LoVo (cell line): ENCODE measurements at places on chromosomes 11 and 22.

DNA sequence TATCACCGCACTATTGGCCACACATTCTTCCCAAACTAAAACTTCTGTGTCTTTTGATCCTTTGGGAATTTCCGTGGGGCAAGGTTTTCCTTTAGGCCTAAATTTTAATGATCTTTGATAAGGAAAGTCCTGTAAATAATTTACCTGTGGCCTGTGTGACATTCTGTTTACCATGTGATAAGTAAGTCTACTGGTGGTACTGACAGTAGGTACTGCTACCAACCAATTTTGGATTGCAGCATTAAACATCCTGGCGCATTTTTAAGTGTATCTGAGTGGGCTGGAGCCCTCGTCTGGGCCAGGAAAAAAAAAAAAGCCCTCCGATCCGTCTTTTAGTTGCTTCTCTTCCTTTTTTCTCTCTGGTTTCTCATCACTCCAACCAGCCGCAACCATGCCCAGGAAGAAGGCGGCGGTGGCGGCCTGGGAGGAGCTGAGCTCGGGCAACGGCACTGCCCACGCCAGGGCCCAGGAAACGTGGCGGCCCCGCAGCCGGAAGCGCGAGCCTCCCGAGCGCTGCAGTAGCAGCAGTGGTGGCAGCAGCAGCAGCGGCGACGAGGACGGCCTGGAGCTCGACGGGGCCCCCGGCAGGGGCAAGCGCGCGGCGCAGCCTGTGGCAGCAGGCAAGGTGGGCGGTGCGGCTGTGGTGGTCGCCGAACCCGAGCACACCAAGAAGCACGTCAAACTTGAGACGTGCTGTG, 33.6 kb downstream of the ASRGL1 start:
- DNase-seq = no peak

- no peak for DNase-seq
Observed at GRCh38 chr11:120186774-120187591, 23.8 kb upstream of the OAF start.

- no peak for DNase-seq
Observed at GRCh38 chr11:7577291-7578190, 63.7 kb downstream of the PPFIBP2 start.

DNA sequence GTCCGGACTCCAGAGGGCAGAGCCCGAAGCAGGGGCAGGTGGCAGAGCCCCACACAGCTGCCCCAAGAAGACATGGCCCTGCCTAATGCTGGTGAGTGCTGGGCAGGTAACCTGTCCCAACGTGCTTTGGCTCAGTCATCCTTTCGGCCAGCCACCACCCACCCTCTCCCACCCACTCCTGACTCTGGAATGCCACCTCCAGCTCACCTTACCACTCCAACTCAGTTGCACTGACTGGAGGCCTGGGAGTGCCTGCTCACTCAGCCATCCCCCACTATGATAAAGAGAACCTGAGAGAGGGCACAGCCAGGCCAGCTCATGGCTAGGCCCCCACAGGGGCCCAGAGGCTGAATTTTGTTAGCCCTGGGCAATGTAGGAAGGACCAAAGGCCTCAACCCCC, 53.8 kb upstream of the MPEG1 start:
- no peak for DNase-seq

DNA sequence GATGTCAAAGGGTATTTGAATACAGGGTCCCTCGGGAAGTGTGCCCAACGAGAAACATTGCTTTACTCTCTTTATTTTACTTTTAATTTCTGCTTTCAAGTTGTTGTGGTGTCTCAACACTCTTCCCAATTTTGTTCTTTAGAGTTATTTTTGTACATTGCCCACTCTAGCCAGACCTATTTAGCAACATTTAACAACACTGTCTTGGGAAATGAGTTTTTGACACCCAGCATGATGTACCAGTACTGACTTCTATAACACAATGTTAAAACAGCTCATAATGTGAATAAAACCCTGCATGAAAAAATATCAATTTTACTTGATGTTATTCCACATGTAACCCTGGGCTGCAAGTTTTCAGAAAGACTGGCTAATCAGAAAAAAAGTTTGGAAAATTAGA, 350.2 kb upstream of the PITPNB start:
- DNase-seq = no peak

- no peak for DNase-seq
Observed at GRCh38 chr11:76551400-76551799, 106.6 kb downstream of the EMSY start.

DNA sequence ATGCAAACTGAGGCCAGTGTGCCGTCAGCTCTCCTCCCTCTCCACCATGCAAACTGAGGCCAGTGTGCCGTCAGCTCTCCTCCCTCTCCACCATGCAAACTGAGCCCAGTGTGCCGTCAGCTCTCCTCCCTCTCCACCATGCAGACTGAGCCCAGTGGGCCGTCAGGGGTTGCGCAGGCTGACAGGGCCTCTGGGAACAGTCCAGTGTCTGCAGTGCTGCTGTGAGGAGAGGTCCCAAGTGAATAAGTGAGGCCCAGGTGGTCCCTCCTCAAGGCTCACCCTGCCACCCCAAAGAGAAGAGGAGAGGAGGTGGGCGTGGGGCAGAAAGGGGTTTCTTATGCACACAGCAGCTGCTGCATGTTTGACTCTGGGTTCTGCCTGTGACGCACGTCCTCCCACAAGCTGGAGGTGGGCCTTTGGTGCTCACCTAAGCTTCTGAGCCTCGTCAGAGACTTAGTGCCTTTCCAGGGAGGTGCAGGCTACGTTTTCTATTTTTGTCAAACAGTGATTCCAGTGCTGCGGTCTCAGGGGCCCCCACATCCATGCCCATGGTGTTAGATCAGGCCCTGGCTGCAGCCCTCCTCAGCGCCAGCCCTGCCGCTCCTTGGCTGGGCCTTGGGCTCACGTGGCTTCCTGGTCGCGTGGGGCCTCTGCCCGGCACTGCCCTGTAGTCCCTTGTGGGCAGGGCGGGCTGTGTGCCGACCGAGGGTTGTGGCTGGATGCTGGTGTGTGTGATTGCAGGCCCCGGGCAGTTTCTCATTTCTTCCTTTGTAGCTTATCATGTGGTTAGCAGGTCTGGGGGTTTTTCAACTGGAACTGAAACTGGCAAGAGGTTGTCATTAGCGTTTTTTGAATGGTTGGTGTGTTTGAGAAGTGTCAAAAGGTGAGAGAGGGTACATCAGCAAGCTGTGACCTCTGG, 7.1 kb downstream of the TPCN2 start:
- DNase-seq = no peak

GRCh38 chr22:46376111-46376510, 40.6 kb downstream of the TRMU start:
- no peak for DNase-seq

DNA sequence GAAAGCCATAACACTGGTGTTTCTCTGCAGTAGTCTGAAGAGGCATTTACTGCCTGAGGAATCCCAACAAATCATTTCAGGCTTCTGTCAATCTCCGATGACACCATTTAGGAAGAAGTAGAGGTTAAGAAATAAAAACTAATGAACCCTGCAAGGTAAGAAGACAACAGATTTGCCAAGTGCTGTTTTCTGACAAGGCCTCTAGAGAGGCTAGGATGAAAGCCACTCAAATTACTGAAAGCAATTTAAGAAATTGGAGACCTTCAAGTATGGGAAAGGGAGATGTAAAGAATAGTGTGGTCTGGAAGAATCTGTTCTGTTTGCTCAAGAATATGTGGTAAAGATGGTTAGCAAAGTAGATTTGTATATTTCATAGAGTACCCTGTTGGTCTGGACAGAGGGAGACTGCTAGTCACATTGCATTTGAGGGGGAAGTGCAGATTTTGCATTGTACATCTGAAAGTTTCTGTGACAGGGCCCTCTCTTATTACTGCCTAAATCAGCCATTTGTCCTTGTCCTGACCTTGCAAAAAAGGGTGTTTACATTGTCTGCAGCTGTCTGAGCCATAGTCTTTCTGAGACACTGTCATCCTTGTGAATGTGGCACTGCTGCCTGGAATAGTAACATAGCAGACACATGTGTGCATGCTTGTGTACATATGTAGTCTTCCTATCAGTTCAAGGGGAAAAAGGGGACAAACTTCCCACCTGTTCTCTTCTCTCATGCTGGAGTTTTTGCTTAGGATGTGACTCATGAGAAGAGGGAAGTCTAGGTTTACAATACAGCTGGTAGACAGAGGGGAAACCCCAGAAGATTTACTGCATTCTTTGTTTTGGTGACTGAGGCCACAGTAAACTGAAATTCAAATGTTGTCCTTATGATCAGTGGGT, 640.2 kb upstream of the KIRREL3 start:
- DNase-seq = no peak

- peak; percentile 55 for DNase-seq
Observed at GRCh38 chr11:125626288-125626950, 1.5 kb downstream of the CHEK1 start.

- DNase-seq = no peak
Observed at GRCh38 chr22:42931421-42932196, 74.5 kb upstream of the ARFGAP3 start.

DNA sequence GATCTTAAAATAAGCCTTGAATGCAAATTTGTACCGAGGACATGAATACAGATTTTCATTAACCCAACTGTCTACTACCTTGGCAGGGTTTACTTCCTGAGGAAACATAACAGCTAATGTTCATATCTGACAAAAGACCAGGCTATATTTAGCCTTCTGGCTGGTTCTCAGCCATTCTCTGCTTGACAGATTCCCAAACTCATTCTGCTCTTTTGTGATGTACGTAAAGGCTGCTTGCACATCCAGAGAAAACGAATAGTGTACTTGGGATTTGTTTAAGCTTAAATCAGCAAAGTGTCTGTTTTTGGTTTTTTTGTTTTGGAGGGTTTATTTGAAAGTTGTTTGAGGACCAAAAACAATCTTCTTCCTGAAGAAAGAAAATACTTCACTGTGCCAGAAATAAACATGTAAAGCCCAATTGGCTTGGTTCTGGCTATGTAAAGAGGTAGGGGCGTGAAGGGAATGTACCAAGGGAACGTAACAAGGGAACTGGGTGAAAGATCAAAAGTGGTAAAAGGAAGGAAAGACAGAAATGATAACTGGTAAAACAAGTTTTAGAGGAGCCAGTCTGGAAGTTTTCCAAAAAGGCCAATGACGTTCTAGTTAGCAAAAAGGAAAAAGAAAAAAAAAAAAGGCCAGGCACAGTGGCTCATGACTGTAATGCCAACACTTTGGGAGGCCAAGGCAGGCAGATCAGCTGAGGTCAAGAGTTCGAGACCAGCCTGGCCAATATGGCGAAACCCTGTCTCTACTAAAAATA, 21.4 kb upstream of the CRTAM start:
- peak; percentile 79 for DNase-seq

DNA sequence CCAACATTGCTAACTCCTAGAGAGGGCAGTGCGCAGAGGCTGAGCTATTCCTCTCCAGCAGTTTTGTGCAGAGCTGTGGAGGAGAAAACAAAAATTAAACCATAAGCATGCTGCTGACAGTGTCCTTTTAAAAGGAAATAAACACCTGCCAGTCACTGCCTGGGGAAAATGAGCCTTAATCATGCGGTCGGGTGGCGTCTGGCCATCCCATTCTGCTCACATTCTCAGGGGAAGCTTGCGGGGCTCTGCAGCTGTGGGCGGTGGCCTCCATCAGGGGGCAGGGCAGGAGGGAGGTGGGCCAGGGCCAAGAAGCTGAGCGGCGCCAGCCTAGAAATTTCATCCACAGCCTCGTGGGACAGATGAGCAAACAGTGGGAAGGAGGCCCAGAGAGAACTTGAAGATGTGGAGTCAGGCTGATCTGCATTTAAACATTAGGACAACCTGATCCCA, 71.0 kb upstream of the TP53I11 start:
- no peak for DNase-seq

DNA sequence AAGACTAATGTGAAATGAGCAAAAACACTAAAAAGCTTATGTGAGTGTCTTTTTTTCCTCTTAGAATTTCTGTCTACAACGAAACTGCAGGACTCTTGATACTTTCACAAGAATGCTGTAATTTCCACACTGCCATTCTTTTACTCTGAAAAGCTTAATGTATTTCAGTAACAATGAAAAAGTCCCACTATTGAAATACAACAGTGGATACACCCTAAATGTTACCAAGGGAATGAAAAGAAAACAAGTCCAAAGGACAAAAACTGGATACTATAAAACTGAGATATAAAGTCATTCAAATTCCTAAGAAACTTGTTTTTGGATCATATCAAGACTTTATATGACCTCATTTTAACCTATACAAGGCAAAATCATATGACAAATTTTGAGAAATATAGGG, 77.4 kb downstream of the SOX6 start:
- no peak for DNase-seq

DNA sequence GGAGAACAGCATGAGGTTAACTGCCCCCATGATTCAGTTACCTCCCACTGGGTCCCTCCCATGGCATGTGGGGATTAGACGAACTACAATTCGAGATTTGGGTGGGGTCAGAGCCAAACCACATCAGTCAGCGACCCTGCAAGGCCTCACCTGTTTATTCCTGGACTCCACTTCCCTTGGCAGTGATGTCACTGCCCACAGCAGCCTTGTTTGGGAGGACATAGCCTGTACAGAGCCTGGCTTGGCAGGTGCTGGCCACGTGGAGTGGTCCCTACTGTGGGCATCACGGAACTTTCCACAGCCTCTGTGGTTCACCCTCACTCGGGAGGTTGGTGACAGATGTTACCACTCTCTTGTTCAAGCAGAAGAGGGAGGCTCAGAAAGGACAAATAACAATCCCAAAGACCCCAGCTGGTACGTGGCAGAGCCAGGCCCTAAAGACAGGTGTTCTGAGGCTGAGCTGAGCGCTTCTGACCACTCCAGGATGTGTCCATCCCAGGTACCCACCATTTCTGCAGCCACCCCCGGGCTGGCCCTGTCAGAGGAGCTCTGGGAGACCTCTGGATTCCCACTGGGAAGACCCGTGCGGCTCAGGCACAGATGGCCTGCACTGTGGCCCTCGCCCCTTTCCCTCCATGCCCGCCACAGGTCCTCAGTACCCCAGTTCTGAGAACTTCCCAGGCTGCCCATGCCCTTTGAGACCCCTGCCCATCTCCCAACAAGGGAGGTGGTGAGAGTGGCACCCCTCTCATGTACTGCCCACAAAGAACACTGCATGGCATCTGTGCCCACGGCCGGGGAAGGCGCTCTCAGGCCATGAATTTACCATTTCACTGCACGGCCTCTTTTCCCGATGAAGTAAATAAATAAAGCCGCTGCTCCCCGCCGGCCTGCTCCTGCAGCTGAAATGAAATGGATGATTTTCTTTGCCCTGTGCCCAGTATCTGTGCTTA, 605.8 kb downstream of the TBC1D22A start:
- peak; percentile 13 for DNase-seq

DNA sequence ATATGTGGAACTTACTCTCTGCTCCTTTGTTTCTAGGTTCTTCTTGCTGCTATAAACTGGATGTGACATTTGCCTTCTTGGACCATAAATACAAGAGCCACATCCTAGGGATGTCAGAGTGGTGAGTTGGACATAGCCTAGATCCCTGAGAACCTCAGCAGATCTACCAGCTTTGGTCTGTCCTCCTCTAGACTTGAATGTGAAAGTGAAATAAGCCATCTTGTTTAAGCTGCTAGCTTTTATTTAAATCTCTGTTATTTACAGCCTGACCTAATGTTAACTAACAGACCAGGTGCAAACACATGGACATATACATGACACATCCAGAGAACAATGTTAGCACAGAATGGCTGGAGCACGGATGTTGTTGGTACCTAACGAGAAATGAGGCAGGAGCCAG, 36.0 kb downstream of the SLN start:
- DNase-seq = no peak
